Activated CD4-positive, alpha-beta T cell treated with anti-CD3 and anti-CD28 coated beads, Interleukin-2, amount 50 U/mL, for 4 hours (primary cell): ENCODE measurements at places on chromosomes 13 and 19.

GRCh38 chr13:105087945-105088344 lies 1447.5 kb downstream of the EFNB2 start:
- DNase-seq, result no peak

- DNase-seq, result no peak
These were observed 179.1 kb downstream of the RBM26 start for GRCh38 chr13:79226938-79227337.

- DNase-seq, result no peak
These were observed 17.6 kb downstream of the ACOD1 start for GRCh38 chr13:76965759-76966421.

GRCh38 chr13:75647126-75647784 lies 11.1 kb downstream of the LMO7 start:
- no peak for DNase-seq

- DNase-seq, result no peak
These were observed 102.6 kb downstream of the DOCK9 start for GRCh38 chr13:98875146-98875729.

GRCh38 chr13:113937527-113938180 lies 36.2 kb downstream of the C13orf46 start:
- DNase-seq, result no peak
